ENCODE measurements at places on chromosomes 12 and 14.
A peak's percentile ranks its signal among the peaks of the same experiment; 100 is the strongest.

DNA sequence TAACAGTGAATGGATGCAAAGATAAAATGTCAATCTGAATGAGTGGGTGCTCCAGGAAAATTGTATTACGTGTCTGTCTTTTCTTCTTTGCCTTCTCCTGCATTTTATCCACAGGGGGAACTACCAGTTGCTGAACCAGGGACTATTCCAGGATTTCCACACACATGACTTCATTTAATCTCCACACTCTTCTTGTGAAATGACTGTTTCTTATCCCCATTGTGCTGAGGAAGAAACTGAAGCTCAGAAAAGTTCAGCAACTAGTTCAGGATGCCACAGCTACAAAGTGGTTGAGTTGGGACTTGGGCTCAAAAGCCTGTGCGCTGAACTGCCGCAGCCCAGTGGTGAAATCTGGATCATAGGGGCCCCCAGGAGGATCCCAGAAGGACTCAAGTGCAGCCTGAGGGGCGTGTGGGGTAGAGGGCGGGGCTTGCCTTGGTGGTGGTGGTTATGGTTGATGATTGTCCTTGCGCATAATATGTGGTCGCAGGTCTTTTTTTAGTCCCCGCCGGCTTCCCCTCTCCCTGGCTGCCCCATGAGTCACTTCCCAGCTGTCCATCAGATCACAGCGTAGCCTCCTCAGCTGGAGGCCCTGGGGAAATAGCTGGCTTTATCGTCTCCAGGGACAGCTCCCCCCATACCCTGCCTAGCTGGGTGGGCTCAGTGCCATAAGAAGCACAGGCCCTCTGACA is 235.2 kb upstream of the CRY1 start:
- peak; percentile 42 for DNase-seq

DNA sequence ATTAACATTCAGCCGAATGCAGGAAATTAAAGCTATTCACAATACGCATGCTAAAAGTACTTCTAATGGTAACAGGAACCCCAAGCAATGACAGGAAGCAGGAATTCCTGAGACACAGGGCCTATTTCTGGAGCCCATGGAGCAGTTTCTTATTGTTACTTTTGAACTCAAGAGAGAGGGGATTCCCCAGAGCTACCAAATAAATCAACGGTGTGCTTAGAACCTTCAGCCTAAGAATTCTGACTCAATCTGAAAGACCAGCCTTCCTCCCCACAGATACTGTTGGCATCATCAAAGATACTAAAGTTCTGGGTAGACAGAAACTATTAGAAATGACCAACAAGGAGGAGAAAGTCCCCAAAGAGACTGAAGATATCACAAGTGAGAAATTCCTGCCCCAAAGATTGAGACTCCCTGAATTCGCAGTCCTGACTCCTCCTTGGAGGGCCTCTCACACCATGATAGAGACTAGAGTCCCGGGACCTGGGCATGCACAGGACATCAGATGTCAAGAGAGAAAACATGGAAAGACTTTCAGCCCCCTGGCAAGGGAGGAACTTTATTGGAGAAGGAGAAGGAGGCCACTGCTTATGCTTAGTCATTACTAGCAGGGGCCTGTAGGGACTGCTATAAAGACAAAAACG is 32.7 kb downstream of the RTRAF start:
- DNase-seq: peak; percentile 9

- DNase-seq: no peak
These were observed 196.8 kb upstream of the NEDD1 start for GRCh38 chr12:96710127-96710745.

DNA sequence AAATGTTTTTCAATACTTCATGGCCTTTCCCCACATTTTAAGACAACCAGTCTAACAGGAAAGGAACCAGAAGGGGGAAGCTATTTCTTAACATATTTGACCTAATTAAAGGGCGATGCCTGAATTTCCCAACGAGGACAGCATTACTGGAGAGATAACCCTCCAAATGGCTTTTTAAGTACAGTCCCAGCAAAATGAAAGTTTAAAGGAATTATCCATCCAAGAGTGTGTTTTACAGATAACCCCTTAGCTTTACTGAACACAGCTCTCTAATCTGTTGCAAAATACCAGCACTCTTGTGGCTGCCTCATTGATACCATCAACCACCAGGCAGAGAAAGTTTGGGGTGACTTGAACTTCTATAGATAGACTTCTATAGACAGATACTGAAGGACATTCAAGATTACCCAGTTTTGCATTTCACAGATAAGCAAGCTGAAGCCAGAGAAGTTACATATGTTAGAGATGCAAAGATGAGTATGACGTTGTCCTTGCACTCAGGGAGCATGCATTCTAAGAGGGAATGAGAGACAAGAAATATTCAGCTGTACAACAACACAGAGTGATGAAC is 41.3 kb upstream of the DUSP6 start:
- DNase-seq: no peak

GRCh38 chr12:95218150-95219133 is 835 bp downstream of the VEZT start:
- peak; percentile 68 for DNase-seq

GRCh38 chr12:103687253-103687652 is 100.2 kb downstream of the STAB2 start:
- DNase-seq: no peak

DNA sequence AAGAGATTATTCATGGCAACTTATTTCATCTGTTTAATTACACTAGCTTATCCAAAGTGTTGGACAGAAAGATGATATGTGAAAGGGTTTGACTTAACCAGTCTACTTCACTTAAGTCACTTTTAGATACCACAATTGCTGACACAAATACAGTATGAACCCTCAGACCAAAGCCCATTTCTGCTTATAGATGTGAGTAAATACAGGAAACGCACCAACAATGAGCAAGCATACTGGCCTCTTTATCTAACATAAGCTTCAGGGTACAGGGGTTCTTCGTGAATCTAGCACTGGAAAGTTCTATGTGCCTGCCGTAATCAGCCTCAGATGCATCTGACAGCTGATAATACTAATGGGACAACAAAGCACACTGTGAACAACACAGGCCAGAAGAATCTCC is 209.6 kb downstream of the MED13L start:
- no peak for DNase-seq

DNA sequence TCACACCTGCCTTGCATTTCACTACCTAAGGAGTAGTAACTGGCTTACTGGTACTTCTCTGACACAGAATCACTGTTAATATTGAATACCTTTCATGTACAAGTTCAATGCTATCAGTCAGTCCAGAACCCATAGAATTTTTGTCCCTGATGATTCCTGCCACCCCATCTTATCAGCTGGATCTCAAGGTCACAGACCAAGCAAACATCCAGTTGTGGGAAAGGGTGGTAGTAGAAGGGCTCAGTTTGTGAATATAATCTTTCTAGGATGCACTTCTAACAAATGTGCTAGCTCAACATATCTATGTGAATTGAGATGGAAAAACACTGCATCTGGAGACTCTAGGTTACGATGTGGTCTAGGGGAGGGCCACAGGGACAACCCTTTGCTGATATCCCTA is 14.1 kb downstream of the PPP1CC start:
- no peak for DNase-seq

GRCh38 chr14:79136071-79137044 is 966.2 kb downstream of the NRXN3 start:
- no peak for DNase-seq

- DNase-seq: no peak
These were observed 62.1 kb downstream of the ACACB start for GRCh38 chr12:109178532-109178931.

DNA sequence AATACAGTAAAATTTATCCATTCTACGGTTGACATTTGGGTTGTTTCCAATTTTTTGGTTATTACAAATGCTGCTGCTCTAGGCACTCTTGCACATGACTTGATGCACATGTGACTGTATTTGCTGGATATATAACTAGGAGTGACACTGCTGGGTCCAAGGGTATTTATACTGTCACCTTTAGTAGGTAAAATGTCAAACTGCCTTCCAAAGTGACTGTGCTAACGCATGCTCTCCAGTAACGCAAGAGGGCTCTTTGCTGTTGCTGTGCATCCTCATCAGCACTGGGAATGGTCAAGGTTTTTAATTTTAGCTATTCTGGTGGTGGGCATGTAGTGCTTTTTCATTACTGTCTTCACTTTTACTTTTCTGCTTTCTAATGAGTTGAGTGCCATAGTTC is 62.3 kb downstream of the ACADS start:
- no peak for DNase-seq

DNA sequence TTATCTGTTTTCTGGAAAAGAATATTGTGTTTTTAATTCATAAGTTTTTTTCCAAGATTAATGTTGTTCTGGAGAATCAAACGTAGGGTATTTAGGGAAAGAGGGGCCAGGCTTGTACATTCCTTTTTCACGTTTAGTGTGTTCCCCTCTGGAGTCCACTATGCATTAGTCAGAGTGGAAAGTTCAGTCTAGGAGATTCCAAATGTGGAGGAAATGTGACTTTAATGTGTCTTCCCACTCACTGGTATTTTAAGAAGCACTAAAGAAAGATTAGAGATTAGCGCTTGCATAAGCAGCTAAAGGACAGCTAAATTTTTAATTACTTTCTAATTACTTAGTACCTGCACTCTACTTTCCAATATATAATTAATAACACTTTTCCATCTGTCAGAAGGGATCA is 4.4 kb upstream of the PDE6H start:
- no peak for DNase-seq

- DNase-seq: no peak
These were observed 2.1 kb downstream of the WSB2 start for GRCh38 chr12:118058881-118059280.

Data from stimulated activated CD4-positive, alpha-beta T cell treated with anti-CD3 and anti-CD28 coated beads, Interleukin-15, amount 100 ng/mL, for 24 hours (primary cell).